ENCODE measurements at places on chromosomes 13 and 19.

DNA sequence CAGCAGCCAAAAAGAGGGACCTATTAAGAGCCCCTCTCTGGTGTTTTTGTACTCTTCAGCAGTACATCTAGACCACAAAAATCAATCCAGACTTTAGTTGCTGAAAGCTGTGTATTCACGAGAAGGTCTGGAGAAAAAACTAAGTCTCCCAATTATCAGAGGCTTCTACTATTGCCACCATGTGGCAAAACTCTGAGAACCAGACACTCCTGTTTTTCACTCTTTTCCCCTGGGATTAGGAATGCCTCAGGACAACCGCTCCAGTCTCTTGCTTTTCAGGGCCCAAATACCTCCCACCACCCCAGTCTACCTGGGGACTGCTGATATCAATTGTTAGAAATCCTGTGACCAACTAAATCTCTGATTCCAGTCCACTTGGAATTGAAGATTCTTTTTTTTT lies 30.1 kb upstream of the OBI1 start:
- DNase-seq = no peak

DNA sequence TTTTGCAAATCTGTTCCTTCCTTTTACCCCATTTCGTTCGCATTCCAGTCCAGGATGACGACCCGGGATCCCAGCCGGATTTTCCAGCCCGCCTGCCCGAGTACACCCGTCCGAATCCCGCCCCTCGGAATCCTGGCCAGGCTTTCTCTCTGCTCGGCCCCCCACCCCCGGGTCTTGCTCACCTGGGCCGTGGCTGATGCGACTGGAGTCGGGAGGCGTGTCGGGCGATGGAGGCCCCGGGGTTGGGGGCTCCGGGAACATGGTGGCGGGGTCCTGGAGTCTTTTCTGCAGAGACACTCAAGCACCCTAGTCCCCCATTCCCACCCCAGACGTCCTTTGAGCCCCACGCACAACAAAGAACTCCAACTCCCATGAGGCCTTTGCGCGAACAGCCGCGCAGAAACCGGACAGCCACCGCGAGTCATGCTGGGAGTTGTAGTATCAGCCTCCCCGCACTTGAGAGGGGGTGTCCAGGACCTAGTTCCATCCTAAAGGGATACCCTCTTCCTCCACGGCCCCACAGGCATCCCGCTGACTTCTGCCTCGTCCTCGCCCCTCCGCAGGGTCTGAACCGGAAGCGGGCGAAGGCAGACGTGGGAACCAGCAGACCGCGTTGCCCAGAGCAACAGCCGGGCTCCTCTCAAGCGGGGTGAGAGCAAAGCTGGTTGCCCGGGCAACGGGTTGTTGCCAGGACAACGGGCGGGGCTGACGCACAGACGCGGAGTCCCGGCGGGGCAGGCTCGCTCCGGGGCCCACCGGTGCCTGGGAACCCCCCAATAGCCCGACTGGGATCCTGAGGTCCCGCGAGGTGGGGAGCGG lies 1.1 kb downstream of the SYT5 start:
- DNase-seq = peak; percentile 75

DNA sequence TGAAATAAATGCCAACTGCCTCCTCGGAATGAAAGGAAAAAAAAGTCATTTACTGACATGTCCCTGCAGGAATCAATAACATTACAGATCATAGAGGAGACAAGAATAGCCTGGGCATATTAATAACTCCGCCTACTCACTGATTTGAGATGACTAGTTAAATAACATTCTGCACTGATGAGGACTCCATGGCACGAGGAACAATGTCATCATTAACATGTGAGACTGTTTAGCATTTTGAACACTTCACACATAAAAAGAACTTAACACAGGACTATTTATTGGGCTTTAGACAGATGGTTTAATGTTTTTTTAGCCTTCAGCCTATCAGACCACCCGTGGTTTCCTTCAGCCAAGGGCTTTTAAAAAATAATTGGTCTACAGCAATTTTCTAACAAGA lies 170.1 kb downstream of the OLFM4 start:
- no peak for DNase-seq

DNA sequence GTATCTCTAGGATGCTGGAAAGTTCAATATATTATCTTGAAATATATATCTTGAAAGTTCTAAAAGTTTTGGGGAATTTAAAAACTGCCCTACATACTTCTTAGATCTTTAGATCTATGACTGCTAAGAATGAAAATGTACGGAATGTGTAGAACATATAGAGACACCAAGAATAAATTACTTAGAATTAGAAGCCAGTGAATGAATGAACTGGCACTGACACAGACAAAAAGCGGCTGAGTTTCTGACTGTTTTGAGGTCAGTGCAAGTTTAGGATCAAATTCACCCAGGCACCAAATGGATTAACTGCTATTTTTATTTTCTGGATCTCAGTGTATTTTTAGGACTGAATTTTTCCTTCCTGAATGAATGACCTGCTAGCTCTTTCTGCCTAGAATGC lies 411.2 kb downstream of the KCTD12 start:
- DNase-seq = no peak

DNA sequence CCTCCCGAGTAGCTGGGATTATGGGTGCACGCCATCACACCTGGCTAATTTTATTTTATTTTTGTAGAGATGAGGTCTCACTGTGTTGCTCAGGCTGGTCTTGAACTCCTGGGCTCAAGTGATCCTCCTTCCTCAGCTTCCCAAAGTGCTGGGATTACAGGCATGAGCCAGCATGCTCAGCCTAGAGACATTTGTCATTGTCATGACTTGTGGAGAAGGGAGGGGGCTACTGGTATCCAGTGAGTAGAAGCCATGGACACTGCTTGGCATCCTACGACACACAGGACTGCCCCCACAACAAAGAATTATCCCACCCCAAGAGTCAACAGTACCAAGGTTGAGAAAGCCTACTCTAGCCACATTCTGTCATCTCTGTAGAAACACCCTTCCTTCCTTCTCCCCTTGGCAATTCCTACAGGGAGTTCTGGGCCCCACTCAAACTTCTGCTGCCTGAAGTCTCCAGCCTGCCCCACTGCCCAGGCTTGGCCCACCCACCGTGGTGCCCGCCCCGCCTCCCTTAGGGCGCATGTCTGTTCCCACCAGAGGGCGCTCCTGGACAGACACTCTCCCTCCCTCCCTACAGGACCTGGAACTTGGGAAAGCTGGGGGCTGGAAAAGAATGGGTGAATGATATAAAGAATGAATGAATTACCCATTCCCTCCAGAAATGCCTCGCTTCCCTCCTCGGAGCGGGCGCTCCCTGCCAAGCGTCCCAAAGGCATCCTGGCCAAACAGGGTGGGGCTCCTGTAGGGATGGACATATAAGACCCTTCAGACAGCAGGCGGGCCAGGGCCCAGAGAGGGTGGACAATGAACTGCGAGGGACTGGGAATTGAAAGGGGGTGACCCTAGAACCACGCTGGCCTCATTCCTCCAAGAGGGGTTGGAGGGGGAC lies 5.5 kb upstream of the EMP3 start:
- DNase-seq = peak; percentile 68

DNA sequence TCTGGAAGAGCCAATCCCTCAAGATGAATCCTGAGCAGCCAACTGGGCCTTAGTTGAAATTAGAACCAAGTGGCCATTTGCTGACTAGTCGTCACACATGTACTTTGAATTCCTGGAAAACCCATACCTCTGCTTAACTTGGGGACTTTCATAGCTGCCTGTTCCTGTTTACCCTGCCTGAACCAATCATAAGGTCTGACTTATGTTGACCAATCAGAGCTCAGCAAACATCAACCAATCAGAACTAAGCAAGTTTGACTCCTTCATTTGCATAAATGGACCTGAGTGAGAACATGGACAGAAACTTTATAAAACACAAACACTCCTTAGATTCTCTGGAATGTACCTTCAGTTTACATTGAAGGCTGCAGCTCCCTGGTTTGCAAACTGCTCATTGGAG lies 50.8 kb downstream of the LATS2 start:
- DNase-seq = peak; percentile 38

DNA sequence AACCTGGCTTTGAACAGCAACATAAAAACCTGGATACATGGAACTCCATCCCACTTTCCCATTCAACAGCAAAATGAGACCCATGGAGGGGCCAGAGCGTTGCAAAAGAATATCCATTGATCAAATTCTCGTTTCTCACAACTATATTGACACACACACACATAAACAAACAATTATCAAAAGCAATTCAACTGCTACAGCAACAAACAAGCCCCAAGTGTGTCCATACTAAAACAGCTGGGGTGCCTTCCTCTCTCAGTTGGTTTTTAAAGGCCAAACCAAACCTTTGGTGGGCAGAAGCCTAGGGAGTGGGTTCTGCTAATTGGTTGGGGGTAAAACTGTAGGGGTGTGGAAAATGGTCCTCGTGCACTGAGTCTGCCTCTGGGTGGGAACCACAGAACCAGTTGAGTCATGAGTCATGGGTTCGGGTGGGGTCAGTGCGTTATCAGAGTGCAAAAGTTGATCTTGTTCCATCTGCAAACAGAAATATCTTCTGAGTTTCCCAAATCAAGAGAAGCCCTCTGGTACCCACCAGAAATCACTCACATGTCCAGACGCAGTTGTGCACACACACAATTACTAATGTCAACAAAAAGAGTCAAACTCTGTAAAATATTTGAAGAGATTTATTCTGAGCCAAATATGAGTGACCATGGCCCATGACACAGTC lies 18.5 kb downstream of the GPR42 start:
- DNase-seq = no peak

GRCh38 chr19:16259385-16260159 lies 61.9 kb downstream of the AP1M1 start:
- no peak for DNase-seq

DNA sequence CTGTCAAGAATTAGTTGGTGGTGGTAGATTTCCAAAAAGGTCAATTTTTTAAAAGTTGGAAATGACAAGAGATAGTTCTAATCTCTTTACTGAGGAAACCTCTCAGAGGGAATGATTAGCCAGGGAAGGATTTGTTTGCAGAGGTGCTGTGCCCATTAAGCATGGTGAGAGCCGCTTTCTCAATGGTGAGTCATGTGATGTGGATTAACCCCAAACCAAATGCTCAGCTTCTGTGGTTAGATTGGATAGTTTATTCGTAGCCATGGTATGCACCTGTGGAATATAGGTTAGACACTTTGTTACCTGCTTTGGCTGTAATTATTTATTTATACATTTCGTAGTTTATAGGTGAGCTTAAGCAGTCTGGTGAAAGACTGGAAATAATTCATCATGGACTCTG lies 7.1 kb downstream of the HNRNPM start:
- DNase-seq = peak; percentile 17

DNA sequence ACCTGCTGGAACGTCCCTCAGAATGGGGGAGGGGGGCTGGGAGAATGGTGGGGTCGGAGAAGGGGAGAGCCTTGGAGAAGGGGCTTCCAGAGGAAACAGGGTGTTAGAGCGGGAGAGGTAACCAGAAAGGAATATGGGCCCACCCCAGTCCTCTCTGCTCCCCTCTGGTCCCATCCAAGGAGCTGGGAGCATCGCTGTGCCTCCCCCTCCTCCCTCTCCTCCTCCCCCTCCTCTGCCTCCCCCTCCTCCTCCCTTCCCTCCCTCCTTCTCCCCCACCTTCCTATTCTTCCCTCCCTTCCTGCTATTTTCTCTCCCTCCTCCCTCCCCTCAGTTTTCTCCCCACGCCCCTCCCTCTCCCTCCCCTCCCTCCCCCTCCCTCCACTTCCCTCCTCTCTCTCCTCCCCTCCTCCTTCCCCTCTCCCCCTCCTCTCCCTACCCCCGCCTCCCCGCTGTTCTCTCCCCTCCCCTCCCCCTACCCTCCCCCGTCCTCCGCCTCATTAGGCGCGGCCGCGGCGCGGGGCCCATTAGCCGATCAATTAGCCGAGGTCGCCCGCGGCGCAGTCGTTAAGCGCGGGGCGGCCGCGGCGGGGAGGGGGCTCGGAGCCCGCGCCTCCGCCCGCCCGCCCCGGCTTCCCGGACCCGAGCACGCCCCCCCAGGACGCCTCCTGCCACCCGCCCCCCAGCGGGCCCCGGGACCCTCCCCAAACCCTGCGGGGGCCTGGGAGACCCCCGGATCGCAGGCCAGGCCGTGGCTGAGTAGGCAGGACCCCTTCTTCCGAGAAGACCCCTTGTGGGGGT lies 15.4 kb downstream of the TLE5 start:
- no peak for DNase-seq

DNA sequence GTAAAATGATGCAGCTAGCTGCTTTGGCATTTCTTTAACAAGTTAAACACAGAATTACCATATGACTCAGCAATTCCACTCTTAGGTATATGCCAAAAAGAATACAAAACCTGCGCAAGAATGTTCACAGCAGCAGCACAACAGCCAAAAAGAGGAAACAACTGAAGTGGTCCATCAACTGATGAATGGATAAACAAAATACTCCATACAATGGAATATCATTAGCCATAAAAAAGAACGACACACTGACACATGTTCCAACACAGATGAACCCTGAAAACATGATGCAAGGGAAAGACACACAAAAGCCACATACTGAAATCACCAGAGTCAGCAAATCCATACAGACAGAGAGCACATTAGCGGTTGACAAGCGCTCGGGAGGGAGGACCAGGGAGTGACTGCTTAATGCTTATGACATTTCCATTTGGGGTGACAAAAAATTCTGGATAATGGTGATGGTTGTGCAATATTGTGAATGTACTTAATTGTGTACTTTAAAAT lies 3.0 kb downstream of the PCID2 start:
- peak; percentile 79 for DNase-seq

DNA sequence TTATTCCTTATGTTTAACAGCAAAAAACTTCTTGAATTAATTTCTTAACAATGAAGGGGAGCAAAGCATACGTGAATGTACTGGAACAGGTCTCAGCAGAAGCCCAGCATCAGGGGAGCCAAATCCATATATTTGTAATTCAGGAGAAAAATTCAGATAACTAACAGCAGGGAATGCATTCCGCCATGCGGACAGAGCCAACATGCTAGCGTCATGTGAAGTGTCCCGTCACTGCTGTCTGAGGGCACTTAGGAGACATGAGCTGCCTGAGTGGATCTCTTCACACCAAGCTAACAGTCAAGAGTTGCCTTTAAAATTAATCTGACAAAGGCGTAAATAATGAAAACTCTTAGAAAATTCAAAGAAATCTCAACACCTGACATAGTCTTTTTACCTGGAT lies 6.4 kb downstream of the AMER2 start:
- no peak for DNase-seq

GRCh38 chr19:13788991-13789390 lies 6.3 kb upstream of the ZSWIM4 start:
- DNase-seq = peak; percentile 79

DNA sequence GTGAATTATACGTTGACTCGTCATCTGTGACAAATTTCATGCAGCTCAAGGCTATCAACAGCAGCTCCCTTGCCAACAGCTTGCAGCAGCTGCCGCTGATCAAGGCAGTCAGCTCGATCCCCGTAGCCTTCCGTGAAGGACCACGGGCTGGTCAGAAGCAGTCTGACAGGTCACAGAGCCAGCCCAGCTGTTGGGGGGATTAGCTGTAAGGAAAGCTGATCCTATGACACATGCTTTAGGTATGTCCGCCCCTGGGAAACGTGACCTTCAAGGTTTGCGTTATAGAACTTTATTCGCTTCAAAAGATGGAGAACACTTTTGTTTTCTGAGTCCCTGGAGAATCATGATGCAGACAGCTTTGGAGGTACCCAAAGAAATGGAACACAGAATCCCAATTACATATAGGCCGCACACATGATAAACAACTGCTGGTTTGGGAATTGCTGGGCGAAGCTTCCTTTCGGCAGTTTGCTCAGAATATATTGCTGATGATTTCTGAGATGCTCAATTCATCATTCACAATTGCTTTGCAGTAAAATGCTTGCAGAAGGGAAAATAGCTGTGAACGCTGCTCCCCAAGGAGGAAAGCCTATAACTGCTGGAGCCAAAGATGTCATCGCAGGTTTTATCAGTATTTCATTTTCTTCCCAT lies 62.6 kb upstream of the USP29 start:
- DNase-seq = no peak
